ENCODE measurements at places on chromosomes 2 and 18.

DNA sequence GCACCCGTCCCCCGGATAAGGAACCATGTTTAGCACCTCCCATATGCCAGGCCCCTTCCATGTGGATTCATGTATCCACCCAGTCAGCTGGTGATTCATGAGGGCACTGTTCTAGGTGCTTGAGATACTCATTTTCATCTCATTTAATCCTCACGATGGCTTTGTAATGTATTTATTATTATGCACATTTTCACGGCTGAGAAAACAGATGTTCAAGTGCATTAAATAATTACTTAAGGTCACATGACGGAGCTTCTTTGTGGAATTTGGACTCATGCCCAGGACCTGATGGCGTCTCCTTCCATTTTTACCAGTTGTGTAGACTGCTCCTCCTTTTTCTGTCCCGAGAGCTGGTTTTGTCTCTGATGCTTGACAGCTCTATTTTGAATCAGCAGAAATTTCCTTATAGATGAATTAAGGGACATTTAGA is 72.2 kb upstream of the RBM44 start:
- peaks cover 64% of the 10 kb centered on the region for H3K4me1 ChIP-seq
- no peak overlapping the region for H3K27ac ChIP-seq
- peaks cover 61% of the 10 kb centered on the region for H3K36me3 ChIP-seq
- H3K27me3 ChIP-seq: no peaks in the 10 kb centered on the region
- H3K4me3 ChIP-seq: no peak overlapping the region

DNA sequence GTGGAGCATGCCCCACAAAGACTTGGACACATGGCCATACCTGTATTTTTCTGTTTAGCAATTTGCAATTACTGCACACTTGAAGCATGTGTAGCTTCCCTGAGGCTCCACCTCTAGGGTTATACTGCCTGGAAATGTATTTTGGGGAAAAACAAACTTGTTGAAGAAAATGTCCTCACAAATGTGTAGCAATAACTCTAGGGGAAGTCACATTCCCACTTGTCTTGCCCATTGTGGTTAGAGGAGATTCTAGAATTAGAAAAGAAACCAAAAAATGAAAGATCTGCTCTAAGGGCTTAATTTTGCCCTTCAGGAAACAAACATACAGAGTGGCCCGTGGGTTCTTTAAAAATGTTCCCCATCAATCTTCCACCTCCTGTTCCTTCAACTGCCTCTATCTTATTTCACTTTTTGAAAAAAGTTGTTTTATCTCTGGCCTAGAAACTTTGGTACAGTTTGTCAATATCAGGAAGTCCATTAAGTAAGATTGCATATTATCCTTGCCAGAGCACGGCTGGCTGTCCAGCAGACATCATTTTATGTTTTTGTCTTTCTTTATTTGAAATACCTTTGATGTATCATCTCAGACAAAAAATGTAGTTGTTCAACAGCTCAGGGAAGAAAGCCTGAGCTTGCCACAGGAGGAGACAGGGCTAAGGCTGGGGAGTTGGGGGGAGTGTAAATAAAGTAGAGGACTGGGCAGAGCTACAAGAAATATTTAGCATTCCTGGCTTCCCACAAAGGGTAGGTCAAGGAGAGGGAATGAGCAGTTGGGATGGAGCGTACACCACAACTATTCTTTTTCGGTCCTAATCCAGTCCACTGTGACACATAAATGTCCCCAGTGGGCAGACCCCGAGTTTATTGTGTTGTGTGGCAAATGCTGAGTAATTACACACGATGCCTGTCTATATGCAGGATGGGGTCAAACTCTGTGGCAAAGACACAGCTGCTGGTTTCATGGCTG is 96.8 kb upstream of the CDC42EP3 start:
- peaks cover 29% of the 10 kb centered on the region for H3K4me1 ChIP-seq
- H3K36me3 ChIP-seq: no peaks in the 10 kb centered on the region
- H3K4me3 ChIP-seq: no peak overlapping the region
- DNase-seq: peak; percentile 58
- H3K27ac ChIP-seq: no peak overlapping the region
- H3K27me3 ChIP-seq: no peaks in the 10 kb centered on the region

GRCh38 chr2:139218181-139218580 is 438.0 kb upstream of the NXPH2 start:
- no peaks in the 10 kb centered on the region for H3K4me1 ChIP-seq
- no peaks in the 10 kb centered on the region for H3K27me3 ChIP-seq
- no peak for DNase-seq
- H3K27ac ChIP-seq: peak overlapping the region; percentile 3

DNA sequence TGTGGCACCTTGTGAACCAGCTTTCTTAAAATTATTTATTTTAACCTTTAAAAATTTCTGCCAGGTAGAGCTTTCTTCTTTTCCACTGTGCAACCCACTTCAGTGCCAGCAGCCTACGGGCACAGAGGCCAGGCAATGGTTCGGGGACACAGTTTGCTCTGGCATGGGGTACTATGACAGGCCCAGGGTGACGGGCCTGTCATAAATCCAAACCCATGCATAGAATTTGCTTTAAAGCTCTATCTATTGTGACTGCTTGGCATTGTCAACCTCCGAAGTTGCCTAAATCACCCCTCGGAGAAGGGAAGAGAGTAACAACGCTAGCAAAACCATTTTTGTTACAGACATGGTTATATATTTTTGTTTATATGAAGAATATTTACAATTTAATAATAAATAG is 1.5 kb downstream of the ODC1 start:
- DNase-seq: no peak
- H3K36me3 ChIP-seq: peaks cover 69% of the 10 kb centered on the region
- H3K4me1 ChIP-seq: peaks cover 28% of the 10 kb centered on the region

GRCh38 chr2:217942731-217943335 is 60.0 kb downstream of the TNS1 start:
- peaks cover 10% of the 10 kb centered on the region for H3K4me1 ChIP-seq
- no peaks in the 10 kb centered on the region for H3K36me3 ChIP-seq
- no peak overlapping the region for H3K27ac ChIP-seq
- no peak overlapping the region for H3K4me3 ChIP-seq
- no peak for DNase-seq
- H3K27me3 ChIP-seq: peaks cover 76% of the 10 kb centered on the region

Data from Calu3 (cell line).